Testis (tissue), 5 donors: ENCODE measurements at places on chromosomes 2 and 18. TPM values are rescaled to one million over a fixed set of nuclear protein-coding genes. Genes with fewer than 3 reads are reported as not detected.
A peak's percentile ranks its signal among the peaks of the same experiment; 100 is the strongest.

Gene INPP1
- total RNA-seq, result 37.8 TPM

- DNase-seq, result no peak
Measured at GRCh38 chr2:166170356-166170755, 42.5 kb upstream of the SCN1A start.

Gene SP140L
- 7.9 TPM for total RNA-seq

Gene GRHL1
- total RNA-seq, result 8.0 TPM

DNA sequence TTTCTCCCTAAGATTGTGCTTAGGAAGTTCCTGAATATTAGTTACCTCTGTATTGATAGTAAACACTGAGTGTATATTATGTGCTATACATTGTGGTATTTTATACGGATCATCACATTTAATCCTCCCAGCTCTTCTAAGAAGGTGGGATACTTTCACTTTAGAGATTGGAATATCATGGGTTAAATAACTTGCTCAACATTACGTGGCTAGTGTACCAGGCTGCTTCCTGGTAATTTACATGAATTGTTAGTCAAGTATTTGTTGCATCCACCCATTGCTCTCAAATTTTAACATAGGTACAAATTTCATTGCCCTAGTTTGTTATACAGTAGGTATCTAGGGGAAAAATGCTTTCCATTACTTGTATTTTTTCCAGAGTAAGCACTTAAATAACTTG lies 21.4 kb downstream of the FAM98A start:
- no peak for DNase-seq

- DNase-seq, result no peak
Measured at GRCh38 chr2:217905896-217906295, 96.9 kb downstream of the TNS1 start.

GRCh38 chr18:31410716-31411483 lies 34.3 kb downstream of the DSG4 start:
- DNase-seq, result peak; percentile 22

DNA sequence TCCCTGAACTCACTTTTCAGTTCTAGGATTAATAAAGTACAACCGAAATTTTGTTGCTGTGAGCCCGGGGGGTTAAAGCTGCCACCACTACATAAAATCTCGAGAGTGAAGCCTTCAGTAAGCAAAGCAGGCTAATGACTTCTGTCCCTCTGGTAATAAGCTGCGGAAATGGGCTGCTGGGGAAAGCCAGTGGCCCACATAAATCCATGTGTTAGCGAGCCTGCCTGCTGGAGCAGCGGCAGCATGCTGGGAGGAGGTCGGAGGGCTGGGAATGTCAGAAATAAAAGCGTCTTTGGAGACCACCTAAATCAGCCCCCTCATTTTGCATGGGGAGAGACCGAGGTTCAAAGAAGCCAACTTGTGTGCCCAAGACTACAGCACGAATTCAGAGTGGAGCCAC lies 371.7 kb downstream of the TNS1 start:
- DNase-seq, result no peak

GRCh38 chr2:118774458-118775133 lies 72.9 kb downstream of the EN1 start:
- DNase-seq, result peak; percentile 62

Gene GAD1
- total RNA-seq, result 12.5 TPM

GRCh38 chr2:151029406-151030157 lies 232.1 kb downstream of the RBM43 start:
- no peak for DNase-seq

DNA sequence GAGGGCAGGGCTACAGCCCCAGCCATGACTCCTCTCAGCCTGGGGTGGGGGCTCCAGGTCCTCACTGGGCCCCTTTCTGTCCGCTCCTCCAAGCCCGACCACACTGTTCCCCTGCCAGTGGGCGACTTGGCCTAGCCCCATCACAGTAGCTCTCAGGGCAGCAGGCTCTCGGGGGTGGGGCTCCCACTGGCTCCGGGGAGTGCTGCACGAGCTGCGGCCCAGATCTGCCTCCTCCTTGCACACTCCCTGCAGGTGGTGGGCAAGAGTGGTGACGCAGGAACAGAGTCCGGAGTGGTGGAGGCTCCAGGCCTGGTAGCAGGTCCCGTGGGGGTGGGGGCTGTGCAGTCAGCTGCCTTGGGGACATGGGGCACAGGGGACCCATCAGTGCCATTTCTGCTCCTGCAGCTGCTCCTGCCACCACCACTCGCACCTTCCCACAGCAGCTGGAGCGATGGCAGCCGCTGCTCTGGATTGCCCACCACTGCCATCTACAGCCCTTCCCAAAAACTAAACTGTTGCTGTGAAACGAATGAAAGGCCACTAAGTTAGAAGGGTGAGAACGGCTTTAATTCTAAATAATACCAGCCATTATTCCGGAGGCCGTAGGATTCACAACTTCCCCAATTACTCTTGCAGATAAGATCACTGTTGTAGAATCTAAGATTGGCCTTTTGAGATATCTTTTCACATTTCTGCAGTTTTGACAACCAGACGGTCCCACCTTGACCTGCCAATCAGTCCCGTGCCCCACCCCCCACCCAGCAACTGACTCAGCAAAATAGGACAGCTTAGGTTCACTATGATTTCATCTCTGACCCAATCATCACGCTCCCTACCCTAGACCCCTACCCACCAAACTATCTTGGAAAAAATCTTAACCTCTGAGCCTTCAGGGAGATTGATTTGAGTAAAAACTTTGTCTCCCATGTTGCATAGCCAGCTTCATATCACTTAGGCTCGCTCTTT lies 530.2 kb downstream of the DCC start:
- DNase-seq, result no peak

- no peak for DNase-seq
Measured at GRCh38 chr2:108593547-108594098, 59.4 kb downstream of the LIMS1 start.

DNA sequence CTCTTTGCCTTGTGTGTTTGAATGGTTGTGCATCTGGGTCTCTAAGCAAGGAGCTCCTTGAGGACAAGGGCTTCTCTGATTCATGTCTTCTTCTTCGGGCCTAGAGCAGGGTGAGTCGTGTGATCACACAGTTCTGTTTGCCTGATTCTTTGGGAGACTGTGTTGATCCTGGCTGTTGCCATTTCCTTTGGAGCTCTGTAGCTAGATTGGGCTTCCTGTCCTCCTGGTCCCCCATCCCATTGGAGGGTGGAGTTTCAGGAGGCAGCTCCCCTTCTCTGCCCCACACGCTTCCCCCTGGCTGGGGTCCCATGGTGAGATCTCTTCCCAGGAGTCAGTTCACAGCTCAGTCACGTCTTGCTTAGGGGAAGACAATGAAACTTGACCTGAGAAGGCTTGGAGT lies 92.8 kb downstream of the TRIB2 start:
- DNase-seq, result no peak

DNA sequence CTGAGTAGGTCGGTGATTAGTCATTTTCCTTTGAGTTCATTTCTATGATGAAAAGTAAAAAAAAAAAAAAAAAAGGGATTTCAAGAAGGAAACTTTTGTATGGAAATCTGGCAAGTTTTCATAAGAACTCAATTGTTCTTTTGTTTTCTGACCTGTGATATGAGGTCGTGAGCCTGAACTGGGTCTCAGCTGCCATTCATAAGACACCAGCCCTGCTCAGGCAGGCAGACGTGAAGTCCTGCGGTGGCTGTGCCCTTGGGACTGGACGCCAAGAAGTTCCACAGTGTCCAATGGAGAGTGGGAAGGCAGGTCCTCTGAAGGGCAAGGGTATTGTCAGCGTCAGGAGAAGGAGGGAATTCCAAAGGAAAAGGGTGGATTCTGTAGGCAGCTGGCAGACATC lies 183.9 kb downstream of the NCK2 start:
- DNase-seq, result peak; percentile 92

Gene TTC31
- 36.2 TPM for total RNA-seq

Gene MYL12B
- total RNA-seq, result 255 TPM

Gene SELENOI
- total RNA-seq, result 23.8 TPM
